ENCODE measurements at places on chromosomes 3 and 15. TPM values are rescaled to one million over a fixed set of nuclear protein-coding genes. Genes with fewer than 3 reads are reported as not detected.

DNA sequence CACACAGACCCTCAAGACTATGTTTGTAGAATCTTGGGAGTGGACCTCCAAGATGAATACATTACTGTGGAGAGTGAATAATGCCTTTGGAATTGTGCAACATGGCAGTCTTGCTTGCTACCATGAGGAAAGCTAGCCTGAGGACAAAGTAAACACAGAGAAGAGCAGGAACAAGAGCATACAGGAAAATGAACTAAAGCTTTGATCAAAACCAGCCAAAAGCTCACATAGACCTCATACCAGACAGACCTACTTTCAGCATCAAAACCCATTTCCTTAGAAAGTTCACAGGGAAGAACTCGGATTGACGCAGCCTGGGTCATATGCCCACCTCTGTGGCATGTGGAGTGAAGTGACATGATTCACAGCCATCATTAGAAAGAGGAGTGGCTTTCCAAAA is 3.3 kb upstream of the RAB8B start:
- no peak for DNase-seq

- DNase-seq = no peak
Measured at GRCh38 chr3:114128826-114129225, 50.0 kb downstream of the DRD3 start.

DNA sequence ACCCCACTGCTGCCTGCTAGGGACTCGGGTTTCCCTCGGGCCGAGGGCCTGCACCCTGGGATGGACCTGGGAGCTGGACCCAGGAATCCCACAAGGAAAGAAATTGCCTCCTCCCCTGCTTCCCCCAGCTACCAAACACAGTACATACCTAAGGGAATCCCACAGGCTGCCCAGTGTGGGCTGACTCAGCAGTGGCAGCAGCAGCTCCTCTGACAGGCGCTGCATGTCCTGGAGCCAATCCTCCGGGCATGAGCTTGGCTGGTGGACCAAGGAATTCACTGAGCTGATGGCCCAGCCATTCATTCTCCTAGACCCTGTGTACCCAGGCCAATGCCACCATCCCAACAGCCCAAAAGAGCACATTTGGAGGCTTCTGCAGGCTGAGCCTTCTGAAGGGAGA is 9.5 kb upstream of the LTK start:
- no peak for DNase-seq

DNA sequence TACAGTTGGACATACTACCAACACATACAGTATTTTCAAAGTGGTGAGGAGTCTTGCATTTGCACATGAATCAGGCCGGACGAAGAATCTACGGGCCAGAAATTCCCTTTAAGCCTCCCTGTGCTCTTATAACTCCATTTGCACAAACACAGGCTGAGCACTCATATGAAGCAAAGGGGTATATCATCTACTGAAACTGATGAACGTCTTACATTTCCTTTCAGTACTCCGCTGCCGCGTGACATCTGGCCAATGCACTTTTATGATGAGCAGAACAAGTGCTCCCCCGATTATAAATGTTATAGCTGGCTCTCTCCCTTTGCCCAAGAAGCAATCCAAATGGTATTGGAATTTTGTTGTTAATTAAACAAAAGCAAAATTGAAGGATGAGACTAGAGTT is 110.3 kb upstream of the ICE2 start:
- no peak for DNase-seq

DNA sequence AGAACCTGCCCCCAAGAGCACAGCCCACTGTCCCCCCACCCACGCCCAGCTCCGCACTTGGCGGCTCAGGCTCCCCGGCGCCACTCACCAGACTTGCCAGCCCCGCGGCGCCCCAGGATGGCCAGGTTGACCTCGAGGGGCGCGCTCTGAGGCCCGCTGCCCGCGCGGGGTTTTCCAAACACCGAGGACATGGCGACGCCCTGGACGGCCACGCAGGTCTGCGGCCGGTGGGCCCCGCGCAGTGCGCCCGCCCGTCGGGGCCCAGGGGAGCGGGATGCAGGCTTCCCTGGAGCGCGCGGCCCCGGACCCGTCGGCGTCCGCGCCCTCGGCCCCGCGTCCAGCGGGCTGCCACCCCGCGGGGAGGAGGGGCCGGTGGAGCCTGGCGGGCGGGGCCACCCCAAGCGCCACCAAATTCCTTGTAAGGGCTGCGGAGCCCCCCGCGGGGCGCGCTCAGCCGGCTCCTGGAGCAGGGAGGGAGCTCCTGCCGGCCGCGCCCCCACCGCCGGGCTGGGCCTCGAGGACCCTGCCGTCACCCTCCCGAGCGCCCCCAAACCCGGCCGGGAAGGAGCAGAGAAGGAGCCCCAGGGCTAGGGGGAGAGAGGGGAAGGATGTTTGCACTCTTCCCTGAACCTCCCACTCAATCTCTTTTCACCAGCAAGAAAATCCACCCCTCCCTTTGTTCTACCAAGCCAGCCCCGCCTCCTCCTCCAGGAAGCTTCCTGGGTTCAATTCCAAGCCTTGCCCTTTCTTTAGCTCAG is at the start of gene RASL12:
TSS of gene RASL12 (minus strand) at position 347 of the 758 bp plus-strand sequence. CDS start at position 191, 156 bp downstream.
- no peak for DNase-seq

DNA sequence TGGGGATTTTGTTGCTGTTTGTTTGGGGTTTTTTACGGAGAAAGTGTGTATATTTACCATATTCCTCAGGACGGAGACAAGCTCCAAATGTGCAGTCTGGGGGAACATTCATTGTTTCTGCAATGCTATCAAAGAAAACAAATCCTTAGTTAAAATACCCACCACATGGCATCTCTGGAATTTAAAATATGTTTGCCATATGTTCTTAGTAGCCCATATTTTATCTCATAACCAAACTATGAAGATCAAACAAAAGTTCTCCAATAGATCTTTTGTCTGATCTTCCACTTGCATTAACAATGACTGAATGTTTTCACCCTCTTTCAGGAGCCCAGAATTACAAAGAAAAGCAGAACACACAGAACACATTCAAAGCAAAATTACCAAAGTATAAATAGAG is 35.3 kb downstream of the EFHB start:
- DNase-seq = no peak

- DNase-seq = no peak
Measured at GRCh38 chr15:55827204-55827603, 84.3 kb upstream of the PRTG start.

GRCh38 chr3:49119439-49119838 is 1.2 kb downstream of the USP19 start:
- DNase-seq = no peak

DNA sequence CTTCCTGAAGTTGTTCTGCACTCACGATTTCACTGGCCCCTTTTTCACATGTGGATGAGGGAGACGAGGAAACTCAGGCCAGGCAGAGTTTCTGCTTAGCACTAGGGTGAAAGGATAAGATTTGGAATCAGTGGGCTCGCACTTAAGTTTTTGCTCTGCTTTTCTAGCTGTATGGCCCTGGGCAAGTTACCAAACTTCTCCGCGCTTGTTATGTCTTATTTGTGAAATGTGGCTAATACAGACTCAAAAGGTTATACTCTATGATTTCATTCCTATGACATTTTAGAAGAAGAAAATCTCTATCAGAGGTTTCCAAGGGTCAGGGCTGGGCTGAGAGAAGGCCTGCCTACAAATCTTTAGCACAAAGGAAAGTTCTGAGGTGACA is 191.9 kb upstream of the LRIG1 start:
- no peak for DNase-seq

DNA sequence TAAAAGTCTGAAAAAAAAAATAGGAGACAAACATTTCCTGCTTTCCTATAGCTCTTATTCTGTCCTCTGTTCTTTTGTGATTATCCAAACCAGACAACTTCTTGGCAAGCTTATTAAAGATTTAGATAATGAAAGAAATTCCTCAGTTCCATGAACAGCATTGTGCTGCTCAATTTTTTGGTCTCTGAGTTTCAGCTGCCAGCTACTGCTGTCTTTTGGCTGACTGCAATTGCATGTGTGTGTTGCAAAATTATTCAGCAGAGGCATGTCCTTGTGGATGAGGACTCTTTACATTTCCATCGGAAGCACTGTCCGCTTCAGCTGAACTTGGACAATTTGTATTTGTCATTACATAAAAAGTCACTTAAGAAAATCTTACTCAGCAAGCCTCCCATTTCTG is 397.3 kb upstream of the RASGRP1 start:
- no peak for DNase-seq

DNA sequence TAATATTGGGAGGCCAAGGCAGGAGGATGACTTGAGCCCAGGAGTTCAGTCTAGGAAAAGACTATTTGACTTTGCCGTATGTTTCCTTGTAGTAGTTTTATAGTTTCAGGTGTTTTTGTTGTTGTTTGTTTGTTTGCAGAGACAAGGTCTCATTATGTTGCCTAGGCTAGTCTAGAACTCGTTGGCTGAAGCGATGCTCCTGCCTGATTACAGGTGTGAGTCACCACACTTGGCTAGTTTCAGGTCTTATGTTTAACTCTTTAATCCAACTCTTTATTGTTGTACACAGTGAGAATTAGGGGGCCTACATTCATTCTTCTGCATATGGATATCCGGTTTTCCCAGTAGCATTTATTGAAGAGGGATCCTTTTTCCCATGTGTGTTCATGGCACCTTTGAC is 32.0 kb downstream of the FAIM start:
- DNase-seq = no peak

DNA sequence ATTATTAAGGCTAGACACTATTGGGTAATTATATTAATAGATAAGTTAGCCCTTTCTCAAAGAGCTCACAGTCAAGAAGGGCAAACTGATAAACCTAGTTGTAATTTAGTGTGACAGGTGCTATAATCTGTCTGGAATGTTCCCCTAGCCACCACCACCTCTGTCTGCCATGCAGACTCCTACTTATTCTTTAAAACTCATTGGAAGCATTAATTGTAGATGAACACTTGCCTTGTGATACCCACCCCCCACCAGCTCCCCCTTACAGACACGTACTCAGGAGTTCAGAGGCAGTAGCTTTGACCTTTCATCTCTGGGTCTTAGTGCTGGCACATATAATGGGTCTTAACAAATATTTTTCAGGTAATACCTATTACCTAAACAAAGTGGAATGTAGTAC is 195.9 kb downstream of the TP63 start:
- DNase-seq = no peak

GRCh38 chr15:25248583-25249235 is 190.1 kb downstream of the UBE3A start:
- DNase-seq = no peak

DNA sequence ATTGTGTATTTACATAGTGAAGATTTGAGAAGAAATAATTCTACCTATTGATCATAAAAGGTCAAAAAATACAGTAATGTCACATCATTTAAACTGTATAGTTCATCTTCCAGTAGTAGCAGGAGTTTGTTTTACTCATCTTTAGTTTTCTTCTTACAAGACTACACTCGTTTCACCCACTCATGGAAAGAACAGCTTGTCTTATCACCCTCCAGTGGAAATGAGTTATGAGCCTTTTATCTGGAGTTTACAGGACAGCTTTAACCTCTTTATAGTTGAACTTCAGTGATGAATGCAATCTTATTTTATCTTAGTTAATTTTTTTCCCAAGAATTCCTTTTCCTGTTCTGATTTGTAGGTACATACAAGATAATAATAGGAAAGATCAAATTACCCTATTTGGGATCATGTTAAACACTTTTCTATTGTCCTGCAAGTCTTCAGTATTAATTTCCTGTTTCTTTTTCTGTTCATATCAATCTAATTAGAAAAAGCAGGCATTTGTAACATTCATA is 36.8 kb downstream of the RBMS3 start:
- DNase-seq = no peak

DNA sequence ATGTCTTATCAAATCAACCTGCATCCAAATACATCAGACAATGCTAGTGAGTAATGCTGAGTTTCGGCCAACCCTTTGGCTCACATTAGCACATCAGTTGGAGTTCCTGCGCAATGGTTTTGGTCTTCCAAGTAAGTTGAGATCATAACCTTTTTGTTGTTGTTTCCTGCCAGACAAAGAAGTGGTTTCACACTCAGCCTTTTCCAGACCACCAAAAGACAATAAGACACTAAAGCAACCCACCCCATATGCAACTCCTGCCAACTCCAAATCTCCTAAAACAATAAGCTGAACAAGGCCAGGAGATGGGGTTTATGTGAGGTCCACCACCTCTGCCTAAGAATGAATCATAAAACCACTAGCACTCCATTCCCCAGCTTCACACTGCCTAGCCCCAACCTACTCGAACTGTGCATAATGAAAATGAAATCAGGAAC is 177.0 kb downstream of the ERC2 start:
- no peak for DNase-seq

DNA sequence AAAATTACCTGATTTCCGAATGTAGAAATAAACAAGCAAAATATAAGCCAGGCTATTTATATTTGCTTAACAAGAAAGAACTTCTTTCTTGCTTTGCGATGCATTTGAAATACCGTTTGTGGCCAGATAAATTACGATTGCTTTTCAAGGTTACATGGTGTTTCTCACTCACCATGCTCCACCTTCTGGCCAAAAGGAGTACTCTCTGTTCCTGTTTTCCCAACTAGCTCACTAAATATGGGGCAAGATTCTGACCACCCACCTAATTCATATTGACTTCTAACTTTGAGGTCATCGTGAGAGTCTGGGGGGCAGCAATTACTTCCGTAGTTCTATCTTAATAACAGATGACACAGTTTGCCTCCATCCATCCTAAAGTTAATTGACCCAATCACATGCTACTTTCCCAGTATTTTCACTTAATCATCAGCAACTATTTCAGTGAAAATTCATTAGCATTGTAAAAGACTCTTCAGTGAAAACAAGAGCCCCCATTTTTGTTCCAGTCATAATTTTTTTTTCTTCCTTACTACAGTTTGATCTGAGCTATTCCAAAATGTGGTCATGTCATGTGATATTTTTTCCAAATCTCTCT is 25.9 kb downstream of the ACP3 start:
- no peak for DNase-seq

DNA sequence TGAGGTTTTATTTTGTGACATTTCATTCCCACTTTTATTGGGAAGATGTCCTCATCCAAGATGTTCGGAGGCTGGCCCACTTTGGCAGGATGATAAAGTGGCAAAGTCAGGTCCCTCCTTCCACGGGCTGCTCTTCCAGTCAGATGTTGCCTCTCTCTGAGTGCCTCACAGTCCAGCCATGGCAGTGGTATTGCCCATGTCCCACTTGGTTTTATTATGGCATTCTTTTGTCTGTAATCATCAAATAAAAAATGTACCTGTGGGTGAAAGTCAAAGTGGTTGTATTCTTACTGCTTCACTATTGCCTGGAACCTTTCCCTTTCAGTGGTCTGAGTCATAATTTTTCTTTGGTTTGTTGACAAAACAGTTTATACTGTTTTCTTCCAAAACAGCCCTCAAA is 20.2 kb downstream of the ARNT2 start:
- no peak for DNase-seq

GRCh38 chr15:68309024-68309423 is 31.5 kb downstream of the FEM1B start:
- DNase-seq = no peak

Gene TGM4
- total RNA-seq = not detected

Gene CD86
- 31.2 TPM for total RNA-seq

Gene KNL1
- 5.1 TPM for total RNA-seq

Gene UBL7
- 40.6 TPM for total RNA-seq

Gene CCDC12
- total RNA-seq = 93.8 TPM

Gene CSPG5
- total RNA-seq = 0.09 TPM

Gene SPSB4
- not detected for total RNA-seq

Gene CLDN18
- total RNA-seq = not detected

Gene CTXN2
- not detected for total RNA-seq

Data from activated B cell treated with CpG ODN at 0.5 μM for 24 hours (primary cell).